ENCODE measurements at places on chromosomes 6 and 20. TPM values are rescaled to one million over a fixed set of nuclear protein-coding genes. Genes with fewer than 3 reads are reported as not detected.

DNA sequence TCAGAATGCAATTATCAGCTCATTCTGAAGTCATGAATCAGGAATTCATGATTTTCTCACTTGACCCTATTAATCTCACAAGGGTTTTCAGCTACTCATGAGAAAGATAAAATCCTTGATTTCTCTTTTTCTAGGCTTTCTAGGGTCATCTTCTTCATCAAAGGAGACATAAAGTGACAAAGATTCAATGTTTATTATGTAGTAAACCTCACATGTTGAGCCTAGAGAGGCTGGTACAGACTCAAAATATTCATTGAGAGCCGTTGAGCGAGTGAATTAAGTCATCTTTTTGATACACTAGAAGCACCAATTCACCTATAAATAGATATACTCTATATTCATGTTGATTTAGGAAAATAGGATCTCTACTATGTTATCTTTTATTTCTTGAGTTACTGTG is 104.8 kb upstream of the TRAF3IP2 start:
- DNase-seq = no peak

DNA sequence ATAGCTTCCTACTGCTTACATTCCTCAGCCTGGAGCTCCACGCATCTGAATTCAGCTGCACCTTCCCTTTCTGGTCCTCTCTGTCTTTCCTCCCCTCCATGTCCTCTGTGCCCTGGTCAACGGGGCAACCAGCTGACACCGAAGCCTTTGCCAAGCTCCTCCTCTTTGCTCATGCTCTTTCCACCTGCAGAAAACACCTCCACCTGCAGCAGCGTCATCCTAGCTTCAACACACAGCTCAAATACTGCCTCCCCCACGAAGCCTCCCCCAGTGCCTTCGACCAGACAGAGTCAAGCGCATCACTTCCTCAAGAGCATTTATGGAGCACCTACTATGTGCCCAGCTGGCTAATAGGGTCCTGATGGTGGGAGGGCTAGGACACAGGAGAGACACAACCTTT is 9.2 kb downstream of the CDH22 start:
- DNase-seq = no peak

GRCh38 chr6:131167773-131168172 is 32.5 kb downstream of the AKAP7 start:
- no peak for DNase-seq

- no peak for DNase-seq
Measured at GRCh38 chr20:24166123-24166381, 177.5 kb upstream of the GGTLC1 start.

DNA sequence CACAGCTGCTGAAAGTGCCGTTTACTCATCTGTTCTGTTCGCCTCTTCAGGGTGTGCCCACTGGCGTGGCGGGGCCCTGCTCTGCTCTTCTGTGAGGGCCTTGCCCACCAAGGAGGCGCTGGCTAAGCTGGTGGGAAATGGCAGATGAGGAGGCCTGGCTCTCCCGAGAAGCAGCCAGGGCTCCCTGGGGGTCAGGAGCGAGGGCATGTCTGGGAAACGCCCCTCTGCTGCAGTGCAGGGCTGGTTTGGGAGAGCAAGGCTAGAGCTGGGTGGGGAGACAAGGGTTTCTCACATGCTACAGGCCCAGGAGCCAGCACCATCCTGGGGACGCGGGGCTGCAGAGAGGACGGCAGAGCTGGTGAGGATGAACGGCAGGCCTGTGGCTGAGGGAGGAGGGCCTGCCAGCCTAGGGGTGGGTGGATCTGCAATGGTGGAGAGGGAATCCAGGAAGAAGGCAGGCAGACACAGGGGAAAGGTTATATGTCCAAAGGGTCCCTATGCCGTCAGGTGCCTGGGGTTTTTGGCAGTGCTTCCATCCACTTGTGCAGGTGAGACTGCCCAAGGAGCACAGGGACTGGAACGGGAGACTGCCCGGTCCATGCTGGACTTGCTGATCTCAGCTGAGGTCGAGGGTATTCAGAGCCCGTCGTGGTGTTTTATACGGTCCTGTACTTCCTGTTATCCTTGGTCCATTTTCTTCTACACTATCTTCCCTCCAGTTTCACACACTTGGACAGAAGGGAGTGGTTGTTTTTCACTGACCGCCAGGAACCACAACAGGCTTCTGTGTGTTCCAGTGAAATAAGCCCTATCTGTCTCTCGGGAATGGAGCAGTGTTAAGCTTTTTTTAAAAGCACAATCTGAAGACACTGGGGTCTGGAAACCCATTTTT is 119.2 kb downstream of the SYCP2 start:
- no peak for DNase-seq

- DNase-seq = no peak
Measured at GRCh38 chr6:119643876-119644275, 294.3 kb upstream of the MAN1A1 start.

DNA sequence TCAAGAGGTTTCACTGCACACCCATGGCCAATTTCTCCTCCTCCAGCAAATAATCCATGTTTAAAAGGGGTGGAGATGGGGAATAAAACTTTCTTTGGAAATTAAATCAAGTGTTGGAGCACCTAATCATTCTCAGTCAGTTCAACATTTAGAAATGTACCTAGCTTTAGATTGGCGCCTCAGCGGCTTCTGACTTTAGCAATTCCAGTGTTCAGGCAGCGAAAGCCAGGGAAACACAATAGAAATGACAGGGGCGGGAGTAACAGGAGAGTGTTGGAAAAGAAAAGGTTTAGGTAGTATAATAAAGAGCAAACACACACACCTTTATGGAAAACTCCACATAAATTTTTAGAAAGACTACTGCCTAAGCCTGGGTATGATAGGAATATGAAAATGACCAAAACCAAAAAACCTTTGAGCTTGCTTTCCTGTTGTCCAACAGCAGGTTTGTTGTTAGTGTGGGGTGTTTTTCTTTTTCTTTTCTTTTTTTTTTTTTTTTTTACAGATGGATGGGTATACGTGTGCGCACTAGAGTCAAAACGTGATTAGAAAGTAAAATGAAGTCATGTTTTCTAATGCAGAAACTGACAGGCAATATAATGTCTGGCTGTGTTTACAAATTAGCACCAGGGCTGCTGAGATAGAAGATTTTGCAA is 7.7 kb downstream of the TFAP2A start:
- DNase-seq = no peak

DNA sequence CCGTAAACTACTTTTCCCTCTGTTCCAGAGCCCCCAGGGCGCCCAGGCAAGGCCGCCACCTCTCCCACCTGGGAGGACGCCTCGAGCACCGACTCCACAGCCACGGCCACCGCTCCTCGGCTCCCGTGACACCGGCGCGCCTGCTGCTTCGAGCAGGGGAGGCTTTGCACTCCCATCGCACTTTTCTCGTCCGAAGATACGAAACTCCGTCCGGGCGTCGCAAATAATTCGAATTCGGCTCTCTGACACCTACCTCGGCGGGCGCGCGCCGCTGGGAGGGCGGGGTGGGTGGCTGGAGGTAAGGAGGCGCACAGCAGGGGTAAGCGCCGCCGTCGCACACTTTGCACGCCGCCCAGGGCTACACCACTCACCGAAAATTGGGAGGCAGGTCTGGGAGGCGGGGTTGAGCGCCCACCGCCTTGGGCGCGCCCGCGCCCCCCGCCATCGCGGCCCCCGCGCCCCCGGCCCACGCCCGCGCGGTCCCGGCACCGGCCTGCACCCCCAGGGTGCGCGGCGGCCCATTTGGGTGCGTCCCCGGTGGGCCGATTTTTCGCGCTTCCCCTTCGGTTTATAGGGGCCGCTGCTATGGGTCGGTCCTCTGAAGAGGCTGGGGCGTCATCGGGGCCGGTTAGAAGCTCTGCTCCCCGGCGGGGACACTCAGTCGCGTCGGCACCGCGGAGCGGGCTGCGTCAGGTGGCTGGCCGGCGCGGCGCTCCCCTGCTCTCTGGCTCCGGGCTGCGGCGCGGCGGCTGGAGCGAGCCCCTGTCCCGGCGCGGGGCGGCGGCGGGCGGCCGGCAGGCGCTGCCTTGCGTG is 36.2 kb downstream of the GNAS start:
- no peak for DNase-seq

DNA sequence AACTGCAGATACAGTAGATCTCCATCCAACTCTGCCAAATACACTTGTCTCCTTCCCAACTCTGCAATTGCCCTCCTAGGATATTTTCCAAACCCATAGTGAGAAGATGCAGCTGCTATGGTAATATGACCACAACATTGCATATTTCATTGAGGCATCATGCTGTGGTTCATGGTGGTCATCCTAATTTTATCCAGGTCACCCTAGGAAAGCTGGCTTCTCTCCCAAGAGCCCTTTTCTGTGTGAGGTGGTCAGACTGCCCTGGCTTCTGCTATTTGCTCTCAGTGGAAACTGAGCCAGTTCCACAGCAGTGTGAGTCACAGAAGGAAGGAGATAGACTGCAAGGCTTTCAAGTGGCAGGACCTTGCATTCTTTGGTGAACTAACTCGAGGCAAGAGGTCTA is 5.5 kb downstream of the OGFRL1 start:
- DNase-seq = no peak

- DNase-seq = no peak
Measured at GRCh38 chr20:61292391-61292790, 40.3 kb downstream of the CDH4 start.

DNA sequence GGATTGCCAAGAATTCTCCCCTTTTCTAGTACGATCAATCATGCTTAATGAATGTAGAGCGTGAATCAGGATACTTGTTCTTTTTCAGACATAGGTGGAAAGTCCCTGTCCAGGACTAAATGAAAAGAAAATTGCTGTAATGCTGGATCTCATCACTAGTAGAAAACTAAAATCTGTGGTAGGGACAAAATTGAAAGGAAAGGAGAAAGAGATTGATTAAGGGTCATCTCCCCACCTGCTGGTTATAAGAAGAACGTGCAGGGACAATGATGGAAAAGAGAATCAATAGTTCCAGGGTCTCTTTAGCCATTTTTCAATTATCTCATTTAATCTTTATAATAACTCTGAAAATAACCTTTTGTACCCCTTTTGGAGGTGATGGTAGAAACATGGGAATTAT is 18.7 kb upstream of the HLA-DRB1 start:
- DNase-seq = no peak

GRCh38 chr20:22402550-22402949 is 181.8 kb downstream of the FOXA2 start:
- no peak for DNase-seq

GRCh38 chr6:89793586-89793985 is 26.0 kb downstream of the MDN1 start:
- no peak for DNase-seq

DNA sequence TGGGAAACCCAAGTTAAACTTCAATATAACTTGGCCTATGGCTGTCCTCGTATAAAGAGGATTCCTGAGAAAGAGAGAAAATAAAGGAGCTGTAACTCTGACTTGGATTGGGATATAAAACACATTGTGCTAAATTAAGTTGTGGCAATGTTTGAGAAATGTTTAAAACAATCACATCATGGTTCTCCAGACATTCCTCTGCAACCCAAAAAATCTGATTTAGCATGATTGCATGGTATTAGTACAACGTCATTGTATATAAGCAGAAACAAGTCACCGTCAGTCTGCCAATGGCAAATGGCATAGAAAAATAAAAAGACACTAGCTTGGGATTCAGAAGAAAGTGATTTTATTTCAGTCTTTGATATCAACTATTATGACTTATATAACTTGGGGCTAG is 140.2 kb upstream of the FAM83B start:
- no peak for DNase-seq

DNA sequence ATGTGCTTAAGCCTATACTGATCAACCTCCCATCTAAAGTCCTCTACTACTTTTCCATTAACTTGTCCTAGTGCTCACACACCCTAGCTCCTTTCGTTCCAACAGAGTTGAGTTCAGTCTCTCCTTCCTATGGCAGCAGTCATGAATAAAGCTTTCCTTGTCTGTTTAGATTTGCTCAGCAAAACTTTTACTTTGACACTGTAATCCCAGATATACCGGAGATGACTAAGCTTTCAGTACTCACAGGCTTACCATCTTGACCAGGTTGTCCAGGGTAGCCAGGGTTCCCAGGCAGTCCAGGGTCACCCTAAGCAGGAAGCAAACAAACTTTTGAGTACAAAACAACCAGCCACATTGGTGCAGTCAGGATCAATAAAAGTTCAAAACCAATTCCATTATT is 90.7 kb downstream of the COL21A1 start:
- no peak for DNase-seq

DNA sequence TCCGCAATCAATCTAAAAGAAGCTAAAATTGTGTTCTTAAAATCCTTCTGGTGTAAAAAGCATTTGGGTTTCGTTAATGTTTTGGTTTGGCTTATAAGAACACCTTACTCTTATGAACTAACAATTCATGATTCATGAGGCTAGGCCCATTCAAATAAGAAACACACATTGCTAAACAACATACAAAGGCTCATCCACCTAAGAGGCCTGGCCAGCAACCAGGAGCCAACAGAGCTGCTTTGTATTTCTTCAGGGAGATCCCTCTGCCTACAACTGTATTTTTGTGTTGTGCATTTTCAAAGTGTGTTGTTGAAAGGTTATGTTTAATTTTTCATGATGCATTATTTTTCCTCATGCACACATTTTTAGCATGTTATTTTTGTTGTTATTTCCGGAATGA is 98.6 kb downstream of the PTPRK start:
- DNase-seq = no peak

Gene SCRT2
- polyA plus RNA-seq = not detected

Gene MYLK4
- 0.42 TPM for polyA plus RNA-seq

Gene PDSS2
- 11.1 TPM for polyA plus RNA-seq

Gene KIF25
- 0.53 TPM for polyA plus RNA-seq

Gene SLC35F1
- 0.92 TPM for polyA plus RNA-seq

Gene NQO2
- 25.5 TPM for polyA plus RNA-seq

Gene RPS21
- polyA plus RNA-seq = 4,730 TPM

All from urinary bladder (tissue), 4 donors.